ENCODE measurements at places on chromosomes 11 and 22.

GRCh38 chr11:99934008-99934407, 753.1 kb upstream of the ARHGAP42 start:
- no peak for DNase-seq

- no peak for DNase-seq
Observed at GRCh38 chr11:110962921-110963320, 250.7 kb upstream of the ARHGAP20 start.

- no peak for DNase-seq
Observed at GRCh38 chr11:33777906-33778305, 3.6 kb upstream of the FBXO3 start.

- DNase-seq: peak; percentile 47
Observed at GRCh38 chr11:96207459-96208449, 135.2 kb downstream of the MAML2 start.

All from left colon (tissue), 2 donors.